Fibroblast of skin of back (primary cell): ENCODE measurements at places on chromosomes 6 and 20.
A peak's percentile ranks its signal among the peaks of the same experiment; 100 is the strongest.

DNA sequence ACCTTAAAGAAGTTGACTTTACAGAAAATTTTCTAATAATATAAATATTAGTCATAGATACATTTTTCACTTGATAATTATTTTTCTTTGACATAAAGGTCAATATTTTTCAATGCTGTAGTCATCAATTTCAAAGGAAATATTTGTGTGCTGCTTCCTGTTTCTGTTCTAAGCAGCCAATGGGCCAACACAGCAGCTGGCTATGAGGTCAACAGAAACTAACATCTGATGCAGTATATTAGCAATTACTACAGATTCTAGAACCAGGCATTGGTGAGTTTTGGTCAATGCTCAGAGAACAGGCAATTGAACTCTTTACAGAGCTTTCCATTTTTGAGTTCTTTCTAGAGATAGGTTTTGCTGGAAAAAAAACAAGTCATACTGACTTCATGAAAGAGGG, 669.6 kb upstream of the NRSN1 start:
- DNase-seq, result peak; percentile 16

- DNase-seq, result peak; percentile 28
Measured at GRCh38 chr6:25105070-25105925, 169.5 kb upstream of the RIPOR2 start.

DNA sequence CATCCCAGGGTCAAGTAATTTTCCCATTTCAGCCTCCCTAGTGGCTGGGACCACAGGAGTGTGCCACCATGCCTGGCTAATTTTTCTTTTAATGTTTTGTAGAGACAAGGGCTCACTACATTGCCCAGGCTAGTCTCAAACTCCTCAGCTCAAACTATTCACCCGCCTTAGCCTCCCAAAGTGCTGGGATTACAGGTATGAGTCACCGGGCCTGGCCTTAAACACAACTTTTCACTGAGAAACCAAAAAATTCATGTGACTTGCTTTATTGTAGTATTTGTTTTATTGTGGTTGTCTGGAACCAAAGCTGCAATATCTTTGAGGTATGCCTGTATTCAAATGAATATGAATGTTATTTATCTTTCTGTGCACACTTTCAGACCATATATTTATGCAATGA, 72.2 kb downstream of the RWDD2A start:
- peak; percentile 73 for DNase-seq

DNA sequence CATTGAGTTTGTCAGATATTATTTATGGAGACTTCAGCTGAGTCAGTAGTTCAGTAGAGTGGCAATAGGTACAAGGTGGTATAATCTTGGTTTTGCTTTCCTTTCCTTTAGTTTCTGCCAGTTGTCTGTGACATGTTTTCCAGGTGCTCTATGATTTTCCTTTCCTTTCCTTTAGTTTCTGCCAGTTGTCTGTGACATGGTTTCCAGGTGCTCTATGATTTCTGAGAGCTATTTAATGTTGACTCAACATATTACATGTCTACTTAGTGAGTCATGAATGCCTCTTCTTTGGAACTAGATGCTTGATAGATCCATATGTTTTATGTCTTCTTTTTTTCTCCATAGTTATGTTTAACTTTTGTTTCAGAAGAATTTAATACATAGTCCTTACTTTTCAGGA, 186.4 kb upstream of the DEFB112 start:
- no peak for DNase-seq

- DNase-seq, result no peak
Measured at GRCh38 chr20:9160757-9161156, 91.9 kb downstream of the PLCB4 start.

DNA sequence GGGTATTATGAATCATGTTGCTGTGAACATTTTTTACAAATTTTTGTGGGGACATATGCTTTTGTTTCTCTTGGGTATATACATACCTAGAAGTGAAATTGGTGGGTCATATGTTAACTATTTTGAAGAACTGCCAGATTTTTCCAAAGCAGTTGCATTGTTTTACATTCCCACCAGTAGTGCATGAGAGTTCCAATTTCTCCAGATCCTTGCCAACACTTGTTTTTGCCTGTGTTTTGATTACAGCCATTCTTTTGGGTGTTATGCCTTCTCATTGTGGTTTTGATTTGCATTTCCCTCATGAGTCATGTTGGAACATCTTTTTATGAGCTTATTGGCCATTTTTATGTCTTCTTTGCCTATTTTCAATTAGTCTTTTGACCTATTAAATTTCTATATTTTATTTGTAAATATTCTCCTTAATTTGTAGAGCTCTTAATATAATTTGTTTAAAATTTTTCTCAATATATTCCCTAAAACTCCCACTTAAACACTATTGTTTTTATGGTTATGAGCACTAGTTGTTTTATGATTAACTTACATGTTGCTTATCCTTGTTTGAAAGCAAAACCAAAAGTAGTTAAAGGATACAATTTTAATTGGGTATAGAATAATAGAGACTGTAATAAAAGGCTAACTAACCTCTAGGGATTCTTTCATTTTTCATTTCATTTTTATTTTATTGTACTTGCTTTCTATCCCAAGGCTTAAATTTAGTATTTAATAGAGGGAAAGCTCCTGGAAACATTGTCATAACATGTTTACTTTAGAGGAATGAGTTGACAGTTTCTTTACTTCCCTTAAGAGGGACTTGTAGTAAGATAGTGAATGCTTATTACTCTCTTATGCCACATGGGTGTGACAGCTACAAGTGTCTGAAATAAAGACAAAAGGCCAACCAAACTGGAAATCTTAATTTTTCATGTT, 5.5 kb downstream of the UBR2 start:
- peak; percentile 99 for DNase-seq

GRCh38 chr20:33477386-33478234, 12.3 kb upstream of the CBFA2T2 start:
- DNase-seq, result no peak

DNA sequence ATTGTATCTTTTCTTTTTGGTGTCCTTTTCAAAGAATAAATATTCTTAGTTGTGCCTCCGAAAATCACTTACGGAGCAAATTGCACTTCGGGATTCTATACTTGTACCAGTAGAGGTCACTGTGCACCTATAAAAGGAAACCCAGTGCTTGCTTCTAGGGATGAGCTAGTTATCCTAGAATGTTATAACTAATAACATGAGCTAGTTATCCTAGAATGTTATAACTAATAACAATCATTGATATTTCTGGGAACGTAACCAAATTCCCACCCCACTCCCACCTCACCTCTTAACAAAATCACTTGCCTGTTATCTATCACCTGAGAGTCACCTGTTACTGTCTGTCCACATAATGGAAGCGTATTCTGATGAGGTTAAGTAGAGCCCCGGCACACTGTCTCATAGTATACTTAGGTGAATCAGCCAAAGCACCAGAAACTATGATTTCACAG, 126.9 kb upstream of the TIAM2 start:
- DNase-seq, result peak; percentile 72

DNA sequence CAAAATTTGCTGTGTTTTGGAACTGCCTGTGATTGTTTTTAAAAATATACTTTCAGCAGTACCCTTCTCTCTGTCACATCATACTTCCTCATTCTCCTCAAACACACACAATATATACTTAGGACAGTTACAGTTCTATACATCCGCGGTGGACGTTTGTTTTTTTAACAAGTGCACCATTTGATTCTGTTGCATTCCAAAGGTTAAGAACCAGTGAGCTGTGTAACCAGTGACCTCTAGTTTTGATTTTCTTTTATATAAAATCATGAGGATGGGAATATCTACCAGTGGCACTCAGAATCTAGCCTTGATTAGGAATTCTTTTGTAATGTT, 152.8 kb downstream of the CARMIL1 start:
- DNase-seq, result no peak

DNA sequence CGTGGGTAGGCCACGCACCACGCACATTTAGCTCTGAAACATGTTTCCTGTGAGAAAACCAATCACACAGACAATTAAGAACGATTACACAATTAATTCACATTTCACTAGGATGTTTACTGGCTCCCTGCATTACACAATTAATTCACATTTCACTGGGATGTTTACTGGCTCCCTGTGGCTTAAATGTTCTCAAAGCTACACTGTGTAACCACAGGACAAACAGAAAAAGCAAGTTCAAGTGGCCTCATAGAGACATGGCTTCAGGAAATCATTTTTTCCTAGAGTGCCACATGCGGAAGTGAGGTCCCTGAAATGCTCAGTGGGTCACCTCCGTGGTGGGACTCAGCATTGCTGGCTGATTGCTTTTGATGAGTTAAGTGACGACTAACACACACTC, 61.7 kb upstream of the XRN2 start:
- DNase-seq, result no peak

GRCh38 chr6:36809156-36809555, 30.1 kb downstream of the CPNE5 start:
- no peak for DNase-seq
